ENCODE measurements at places on chromosomes 13 and 19.

DNA sequence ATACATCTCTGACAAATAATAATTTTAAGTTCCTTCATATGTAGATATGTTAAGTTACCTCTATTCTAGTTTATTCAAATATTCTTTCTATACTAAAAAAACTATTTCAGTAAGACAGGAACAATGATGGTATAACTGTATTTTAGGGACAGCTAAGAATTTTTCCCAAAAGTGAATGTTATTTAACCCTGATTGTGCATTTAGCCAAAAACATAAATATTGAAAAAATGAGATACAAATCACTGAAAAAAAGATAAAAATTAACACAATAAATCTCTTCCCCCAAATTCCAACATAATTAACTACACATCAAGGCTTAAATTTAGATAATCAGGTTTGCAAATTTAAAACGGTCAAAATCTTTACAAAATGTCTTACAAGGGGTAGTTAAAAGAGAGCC lies 58.1 kb downstream of the KCNRG start:
- no peak for DNase-seq

- DNase-seq: peak; percentile 74
Observed at GRCh38 chr19:17718947-17719711, at the start of gene MAP1S. TSS of gene MAP1S (plus strand) at chr19:17719480. CDS start at chr19:17719503, 23 bp downstream.

GRCh38 chr13:102392481-102393209 lies 9.2 kb downstream of the FGF14 start:
- DNase-seq: no peak

DNA sequence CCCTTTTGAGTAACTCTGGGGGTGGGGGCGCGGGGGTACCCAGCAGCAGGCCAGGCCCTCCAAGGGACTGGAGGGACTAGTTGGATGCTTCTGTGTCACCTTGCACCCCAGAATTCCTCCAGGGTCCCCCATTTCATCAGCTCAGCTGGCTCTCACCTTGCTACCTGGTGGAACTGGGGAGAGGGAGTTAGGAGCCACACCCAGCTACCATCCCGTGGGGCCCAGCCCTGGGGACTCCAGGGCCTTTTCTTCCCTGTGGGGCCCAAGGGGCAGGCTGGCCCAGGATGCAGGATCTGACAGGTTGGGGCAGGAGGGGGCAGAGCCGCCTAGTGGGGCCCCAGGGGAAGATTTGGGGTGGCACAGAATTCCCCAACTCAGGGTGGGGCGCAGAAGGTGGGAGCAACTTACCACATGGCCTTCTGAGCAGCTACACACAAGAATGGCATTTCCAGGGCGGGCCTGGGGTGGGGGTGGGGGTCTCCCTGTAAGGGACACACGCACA lies 32.8 kb upstream of the NANOS3 start:
- no peak for DNase-seq

DNA sequence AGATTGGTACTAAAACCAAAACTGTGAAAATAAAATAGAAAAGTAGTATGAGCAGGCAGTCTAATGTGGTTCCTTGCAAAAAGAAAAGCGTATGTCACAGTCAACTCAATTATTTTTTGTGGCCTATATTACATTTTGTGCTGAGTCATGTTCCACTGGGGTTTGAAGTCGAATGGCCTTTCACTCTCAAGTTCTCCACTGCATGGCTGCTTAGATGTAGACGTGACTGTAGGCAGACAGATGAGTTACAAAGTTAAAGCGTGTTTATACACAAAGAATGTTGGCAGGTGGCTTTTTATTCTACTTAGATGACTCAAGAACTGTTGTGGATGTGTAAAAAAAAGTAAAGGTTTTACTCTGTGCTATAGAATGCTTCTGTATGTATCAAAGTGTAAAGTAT lies 133.9 kb downstream of the SLITRK6 start:
- no peak for DNase-seq

DNA sequence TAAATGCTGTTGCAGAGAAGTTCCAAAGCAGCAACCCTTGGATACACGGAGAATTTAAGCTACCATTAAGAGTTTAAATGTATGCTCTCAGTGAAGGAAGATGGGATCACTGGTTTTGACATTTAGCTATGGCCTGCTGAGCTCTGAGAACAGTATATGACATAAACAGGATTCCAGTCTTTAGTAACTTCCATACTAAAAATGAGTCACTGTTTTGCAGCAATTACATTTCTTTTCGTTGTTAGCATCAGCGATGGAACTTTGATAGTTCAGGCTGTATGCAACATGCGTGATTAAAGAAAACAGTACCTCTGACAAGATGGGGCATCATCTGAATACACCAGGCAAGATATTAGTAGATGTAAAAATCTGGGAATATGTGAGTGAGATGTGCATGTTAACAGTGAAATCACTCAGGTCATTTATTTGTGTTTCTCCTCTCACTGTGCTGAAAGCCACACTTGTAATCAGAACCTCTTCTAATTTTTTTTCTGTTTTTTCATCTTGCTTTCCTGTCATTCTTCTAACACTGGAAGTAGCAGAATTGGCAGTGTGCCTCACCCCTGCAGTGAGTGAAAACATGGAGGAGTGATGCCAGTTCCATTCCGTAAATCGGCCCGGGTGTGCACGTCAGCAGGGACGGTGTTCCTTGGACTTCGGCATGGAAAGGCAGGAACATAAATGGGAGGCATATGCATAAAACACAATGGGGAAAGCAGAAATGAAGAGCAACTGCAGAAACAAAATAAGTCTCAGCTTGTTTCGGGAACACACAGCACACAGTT lies 361.5 kb downstream of the OXGR1 start:
- DNase-seq: no peak

GRCh38 chr19:18765224-18765623 lies 25.9 kb downstream of the COMP start:
- no peak for DNase-seq

DNA sequence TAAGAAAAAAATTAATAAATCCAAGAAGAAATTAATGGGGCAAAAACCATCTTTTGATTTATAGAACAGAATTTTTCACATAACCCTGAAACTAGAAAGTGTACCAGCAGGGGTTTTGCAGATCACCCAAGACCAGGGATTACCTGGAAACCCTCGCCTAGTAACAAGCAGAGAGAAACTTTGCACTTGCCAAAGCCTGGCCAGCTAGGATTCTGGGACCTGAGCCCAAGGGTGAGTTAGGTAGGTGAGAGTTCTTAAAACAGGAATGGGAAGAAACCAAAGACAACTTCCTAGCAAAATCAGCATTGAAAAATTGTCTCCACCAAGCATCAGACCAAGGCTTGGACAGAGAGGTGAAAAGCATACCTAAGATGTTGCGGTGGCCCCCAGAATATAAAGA lies 247.0 kb upstream of the NBEA start:
- DNase-seq: no peak

- DNase-seq: peak; percentile 39
Observed at GRCh38 chr19:52689843-52690368, 44.9 kb downstream of the ZNF611 start.

DNA sequence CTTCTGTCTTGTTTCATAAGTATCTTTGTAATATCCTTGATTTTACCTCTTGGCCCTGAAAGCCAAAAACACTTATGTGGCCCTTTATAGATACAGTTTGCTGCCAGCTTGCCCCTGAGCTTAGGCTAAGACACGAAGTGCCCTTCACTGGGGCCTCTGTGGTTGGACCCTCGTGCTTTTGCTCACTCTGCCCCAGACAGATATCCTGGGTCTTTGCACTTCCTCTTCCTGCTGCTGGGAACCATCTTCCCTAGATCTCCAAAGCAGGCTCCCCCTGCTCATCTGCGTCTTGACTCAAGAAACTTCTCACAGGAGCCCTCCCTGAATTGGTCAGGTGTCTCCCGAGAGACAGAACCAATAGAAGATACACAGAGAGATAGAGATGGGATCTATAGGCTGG lies 2.0 kb upstream of the TNFSF14 start:
- no peak for DNase-seq

- DNase-seq: no peak
Observed at GRCh38 chr13:25649001-25649633, 277.3 kb downstream of the ATP8A2 start.

DNA sequence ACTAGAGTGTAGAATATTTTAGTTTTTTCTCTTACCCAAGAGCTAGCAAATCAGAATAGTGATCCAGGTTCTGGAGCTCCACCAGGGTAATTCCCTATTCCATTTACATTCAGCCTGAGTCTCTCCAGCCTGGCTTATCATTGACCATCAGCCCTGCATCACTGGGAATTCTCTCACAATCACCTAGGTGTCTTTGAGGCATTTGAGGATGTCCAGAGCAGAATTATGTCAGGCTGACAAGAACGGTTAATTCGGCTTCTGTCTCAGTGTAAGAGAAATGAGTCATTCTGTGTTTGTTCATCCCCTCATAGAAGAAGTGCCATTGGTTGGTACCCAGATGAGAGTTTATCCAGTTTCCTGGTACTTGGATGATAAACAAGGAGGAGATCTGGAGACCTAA lies 180.5 kb downstream of the ZNF737 start:
- DNase-seq: no peak

GRCh38 chr13:26458196-26458749 lies 99.2 kb upstream of the WASF3 start:
- no peak for DNase-seq

DNA sequence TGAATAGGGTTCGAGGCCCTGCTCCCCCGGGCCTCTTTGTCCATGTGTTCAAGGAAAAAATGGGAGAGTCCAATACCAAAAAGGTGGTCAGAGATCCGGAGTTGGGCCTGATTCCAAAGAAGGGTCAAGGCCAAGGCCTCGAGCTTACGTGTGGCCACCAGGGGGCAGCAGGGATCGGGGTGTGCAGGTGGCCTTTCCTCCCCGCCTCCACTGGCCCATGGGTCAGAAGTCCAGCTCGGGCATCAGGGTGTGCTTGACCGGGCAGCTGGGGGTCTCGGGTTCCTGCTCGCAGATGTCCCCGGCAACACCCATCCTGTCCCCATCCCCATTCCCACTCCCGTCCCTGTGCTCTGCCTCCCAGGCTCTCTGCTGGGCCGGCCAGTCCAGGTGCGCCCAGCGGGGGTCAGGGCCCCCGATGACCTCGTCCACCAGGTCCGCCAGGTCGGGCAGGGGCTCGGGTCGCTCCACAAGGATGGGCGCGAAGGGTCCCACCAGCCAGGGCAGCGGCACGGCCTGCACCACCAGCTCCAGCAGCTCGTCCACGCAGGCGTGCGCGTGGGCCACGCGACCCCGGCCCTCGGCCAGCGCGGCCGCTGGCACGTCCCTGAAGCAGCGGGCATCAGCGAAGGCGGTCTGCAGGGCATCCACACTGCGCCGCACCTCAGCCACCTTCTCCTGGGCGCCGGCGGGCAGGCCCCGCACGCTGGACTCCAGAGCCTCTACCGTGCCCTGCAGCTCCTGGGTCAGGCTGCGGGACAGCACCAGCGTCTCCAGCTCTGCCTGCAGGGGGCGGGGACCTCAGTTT lies 5.2 kb upstream of the PLIN4 start:
- DNase-seq: peak; percentile 36

DNA sequence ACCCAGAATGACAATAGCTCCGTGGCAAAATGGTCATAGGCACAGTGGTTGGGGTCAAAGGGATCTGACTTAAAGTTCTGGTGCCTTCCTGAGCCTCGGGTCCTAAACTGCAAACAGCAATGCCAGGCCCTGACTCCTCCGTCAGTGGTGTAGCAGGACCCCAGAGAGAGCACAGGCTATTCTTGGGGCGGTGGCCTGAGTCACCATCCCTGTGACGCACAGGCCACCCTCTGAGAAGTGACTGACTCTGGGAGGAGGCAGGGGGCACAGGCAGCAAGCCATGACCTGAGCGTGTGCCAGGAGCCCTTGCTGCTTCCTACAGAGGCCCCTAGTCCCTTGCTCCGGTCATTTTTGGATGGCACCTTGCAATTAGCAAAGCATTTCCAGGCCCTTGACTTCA lies 18.7 kb downstream of the PLVAP start:
- DNase-seq: no peak

DNA sequence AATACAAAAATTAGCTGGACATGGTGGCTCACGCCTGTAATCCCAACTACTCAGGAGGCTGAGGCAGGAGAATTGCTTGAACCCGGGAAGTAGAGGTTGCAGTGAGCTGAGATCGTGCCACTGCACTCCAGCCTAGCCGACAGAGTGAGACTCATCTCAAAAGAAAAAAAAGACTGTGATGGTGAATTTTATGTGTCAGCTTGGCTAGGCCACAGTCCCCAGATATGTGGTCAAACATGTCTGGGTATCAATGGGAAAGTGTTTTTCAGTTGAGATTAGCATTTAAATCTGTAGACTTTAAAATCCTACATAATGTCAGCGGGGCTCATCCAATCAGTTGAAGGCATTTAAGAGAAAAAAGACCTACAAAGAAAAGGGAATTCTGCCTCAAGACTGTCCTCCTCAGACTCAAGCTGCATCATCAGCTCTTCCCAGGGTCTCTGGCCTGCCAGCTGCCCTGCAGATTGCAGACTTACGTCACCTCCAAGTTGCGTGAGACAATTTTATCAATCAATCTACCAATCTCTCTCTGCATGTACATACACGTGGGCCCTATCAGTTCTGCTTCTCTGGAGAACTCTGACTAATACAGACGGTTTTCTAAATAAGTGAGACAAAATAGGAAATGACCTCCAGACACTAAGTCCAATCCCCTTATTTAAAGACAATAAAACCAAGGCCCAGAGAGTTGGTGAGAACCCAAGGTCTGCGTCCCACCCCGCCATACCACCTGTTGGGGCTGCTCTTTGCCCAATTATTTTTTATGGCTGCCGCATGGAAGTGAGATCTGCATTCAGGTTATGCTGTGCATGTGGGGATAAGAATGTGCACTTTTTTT lies 99.2 kb downstream of the ABCC4 start:
- no peak for DNase-seq

- DNase-seq: no peak
Observed at GRCh38 chr19:2044709-2045500, 6.1 kb downstream of the MKNK2 start.

GRCh38 chr19:38250821-38251563 lies 5.2 kb downstream of the PPP1R14A start:
- DNase-seq: no peak

DNA sequence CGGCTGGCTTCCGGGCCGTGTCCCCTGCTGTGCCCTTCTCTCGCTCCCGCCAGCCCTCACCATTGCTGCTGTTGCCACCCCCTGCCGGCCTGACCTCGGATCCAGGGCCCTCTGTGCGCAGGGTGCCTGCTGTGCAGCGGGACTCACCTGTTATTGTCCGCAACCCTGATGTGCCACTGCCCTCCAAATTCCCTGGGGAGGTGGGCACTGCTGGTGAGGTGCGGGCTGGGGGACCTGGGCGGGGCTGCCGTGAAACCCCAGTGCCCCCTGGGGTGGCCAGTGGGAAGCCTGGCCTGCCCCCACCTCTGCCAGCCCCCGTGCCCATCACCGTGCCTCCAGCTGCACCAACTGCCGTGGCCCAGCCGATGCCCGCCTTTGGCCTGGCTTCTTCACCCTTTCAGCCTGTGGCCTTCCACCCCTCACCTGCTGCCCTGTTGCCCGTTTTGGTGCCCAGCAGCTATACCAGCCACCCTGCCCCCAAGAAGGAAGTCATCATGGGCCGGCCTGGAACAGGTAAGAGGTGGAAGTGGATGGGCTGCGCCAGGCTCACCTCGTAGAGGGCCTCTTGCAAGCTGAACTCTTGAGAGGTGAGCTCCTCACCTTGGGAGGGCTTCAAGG lies 5.1 kb downstream of the CIC start:
- no peak for DNase-seq

Data from stimulated activated CD4-positive, alpha-beta T cell treated with anti-CD3 and anti-CD28 coated beads, Interleukin-4, amount 100 ng/mL, for 1 hour (primary cell).